ENCODE measurements at places on chromosomes 1 and 21.
A peak's percentile ranks its signal among the peaks of the same experiment; 100 is the strongest.

GRCh38 chr21:45698493-45699184, 55.1 kb downstream of the PCBP3 start:
- peak; percentile 55 for DNase-seq

- DNase-seq = no peak
Observed at GRCh38 chr1:48611841-48612240, 139.8 kb upstream of the SPATA6 start.

DNA sequence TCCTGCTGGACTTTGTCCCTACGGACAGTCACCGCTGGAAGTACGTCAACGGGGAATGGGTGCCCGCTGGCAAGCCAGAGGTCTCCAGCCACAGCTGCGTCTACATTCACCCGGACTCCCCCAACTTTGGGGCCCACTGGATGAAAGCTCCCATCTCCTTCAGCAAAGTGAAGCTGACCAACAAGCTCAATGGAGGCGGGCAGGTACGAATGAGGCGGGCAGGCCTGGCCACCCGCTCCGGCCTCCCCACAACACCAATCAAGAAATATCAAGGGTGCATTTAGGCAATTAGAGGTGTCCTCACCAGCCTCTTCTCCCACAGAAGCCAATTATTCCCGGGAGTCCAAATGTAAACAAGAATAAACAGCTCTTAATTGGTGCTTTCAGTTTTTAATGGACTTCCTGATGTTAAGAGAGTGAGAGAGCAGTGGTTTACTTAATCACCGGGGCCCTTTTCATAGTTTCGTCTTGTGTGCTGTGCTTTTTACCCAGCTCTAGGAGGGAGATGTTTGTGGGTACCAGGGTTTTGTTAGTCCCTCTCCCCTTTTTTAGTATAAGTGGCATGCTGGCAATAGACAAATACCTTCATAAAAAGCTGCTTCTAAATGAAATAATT, 10.7 kb downstream of the TBX19 start:
- no peak for DNase-seq

DNA sequence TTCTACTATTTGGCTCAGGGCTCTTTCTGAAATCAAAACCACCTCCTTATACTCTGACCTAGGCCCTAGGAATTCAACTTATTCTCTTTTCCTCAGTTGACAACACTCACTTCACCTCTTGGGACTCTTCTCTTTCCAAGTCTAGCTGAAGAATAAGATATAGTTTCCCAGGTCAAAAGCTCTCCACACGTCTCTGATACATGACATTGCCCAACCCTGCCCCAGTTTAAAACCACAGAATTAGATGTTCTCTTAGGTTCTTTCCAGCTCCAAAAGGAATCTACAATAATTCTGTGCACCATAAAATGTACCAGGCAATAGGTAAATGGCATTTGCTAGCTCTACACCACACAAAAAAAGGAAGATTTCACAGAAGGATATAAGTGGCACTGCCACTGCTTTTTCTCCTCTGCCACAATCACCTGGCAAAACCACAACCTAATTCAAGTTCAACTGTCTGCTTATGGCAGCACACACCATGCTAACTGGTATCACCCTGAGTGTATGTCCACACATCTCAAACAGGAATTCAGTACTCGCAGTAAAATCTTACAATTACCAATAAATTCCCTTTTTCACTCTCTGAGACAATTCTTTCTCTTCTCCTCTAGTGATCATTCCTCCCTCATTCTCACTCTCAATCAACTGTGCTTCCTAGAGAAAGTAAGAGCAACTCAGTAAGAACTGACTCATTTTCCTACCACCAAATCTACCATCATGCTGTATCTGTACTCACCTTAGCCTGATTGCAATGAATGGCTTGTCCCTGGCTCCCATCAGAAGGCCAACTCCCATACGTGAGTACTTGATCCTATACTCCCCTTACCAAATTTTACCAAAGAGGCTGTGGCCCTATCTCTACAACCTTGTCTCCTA, 27.3 kb downstream of the ZBTB8OS start:
- DNase-seq = no peak

DNA sequence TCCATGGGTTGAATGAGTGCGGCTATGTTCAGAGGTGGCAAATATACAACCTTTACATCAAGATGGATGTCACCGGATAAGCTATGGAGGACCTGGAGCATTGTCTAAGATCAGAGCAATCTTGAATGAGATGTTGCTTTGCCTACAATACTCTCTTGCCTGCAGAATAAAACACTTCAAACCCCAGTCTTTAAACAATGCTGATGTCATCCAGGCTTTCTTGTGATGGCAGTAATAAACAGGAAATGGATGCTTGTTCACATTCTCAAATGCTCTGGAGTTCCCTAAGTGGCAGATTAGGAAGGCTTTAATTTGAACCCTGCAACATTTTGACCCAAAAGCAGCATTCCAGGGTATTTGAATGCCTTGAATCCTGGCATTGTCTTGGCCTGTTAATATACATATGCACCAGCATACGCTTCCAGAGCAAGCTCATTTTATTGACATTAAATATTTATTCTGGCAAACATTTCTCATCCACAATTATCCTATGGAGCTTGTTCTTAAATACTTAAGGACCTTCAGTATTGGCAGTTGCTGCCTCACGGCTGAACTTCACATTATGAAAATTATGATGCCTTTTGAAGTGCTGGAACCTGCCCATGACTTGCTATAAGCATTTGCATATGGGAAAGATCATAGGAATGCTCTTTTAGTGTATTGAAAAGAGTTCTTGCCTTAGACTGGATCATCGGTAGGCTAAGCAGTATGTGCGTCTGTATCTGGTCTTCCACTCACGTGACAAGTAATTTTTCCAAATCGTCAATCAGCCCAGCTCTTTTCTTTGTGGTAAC, 422.7 kb downstream of the SIPA1L2 start:
- no peak for DNase-seq

GRCh38 chr1:236311040-236311439, 29.3 kb upstream of the ERO1B start:
- DNase-seq = no peak

DNA sequence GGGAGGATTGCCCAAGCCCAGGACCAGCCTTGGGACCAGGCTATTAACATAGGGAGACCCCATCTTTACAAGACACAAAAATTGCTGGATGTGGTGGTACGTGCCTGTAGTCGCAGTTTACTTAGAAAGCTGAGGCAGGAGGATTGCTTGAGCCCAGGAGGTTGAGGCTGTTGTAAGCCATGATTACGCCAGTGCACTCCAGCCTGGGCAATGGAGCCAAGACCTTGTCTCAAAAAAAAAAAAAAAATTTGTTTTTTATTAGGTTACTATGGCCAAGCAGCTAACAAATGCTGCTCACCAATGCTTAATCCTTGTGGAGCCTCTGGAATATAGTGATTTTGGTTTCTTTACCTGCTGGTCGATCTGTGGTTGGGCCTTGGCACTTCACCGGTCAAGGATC, 8.8 kb downstream of the ARID1A start:
- DNase-seq = no peak
